ENCODE measurements at places on chromosomes 5 and 9. TPM values are rescaled to one million over a fixed set of nuclear protein-coding genes. Genes with fewer than 3 reads are reported as not detected.

SLC6A3 gene
- 0.87 TPM for total RNA-seq

OR1Q1 gene
- total RNA-seq: not detected

PALM2AKAP2 gene
- total RNA-seq: 0.44 TPM

PCDHB5 gene
- 1.2 TPM for total RNA-seq

PRRC1 gene
- 44.0 TPM for total RNA-seq

SLC34A3 gene
- 0.28 TPM for total RNA-seq

RNF208 gene
- total RNA-seq: 2.1 TPM

SLC6A19 gene
- total RNA-seq: 0.22 TPM

All from A549 treated with Mapracorat at 1 μM for 4 hours (cell line).